A172 (cell line): ENCODE measurements at places on chromosomes 2 and 18.
A peak's percentile ranks its signal among the peaks of the same experiment; 100 is the strongest.

GRCh38 chr2:111121028-111121827, 514 bp downstream of the BCL2L11 start:
- DNase-seq = no peak

GRCh38 chr2:127535422-127535901, at the start of gene MYO7B:
MYO7B (plus strand) TSS chr2:127535683; CDS start chr2:127559723, 24,040 bp downstream.
- DNase-seq = no peak

DNA sequence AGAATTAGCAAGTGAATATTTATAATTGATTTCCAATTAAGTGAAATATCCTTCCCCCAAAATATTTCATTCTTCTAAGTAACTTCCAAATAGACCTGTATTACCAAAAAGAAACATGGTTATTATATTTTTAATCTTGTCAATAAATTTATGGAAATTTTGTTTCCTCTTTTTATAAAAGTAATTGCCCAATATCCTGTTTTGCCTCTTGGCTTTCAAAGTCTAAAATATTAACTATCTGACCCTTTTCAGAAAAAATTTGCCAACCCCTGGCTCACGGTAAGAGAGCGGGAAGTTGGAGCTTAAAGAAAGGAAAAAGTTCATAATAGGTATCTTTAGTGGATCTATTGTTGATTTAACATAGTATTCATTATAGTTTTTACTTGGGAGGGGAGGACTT, 20.4 kb upstream of the SANBR start:
- DNase-seq = no peak

DNA sequence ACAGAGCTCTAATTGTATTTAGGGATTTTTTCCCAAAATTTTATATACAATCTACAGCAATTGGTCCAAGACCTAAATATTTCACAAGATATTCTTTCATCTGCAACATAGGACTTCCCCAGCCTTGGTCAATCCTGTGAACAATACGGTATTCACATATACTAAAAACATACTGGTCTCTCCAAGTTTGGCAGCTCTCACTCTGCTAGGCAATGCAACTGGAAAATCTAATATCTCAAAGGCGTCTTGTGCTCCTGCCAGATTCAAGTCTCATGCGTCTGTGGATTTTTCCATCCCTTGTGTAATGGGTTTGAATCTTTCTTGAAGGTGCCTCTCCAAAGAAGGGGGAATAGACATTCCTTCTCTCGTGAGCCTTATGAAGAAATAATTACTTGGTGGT, 27.4 kb upstream of the MBOAT2 start:
- no peak for DNase-seq

GRCh38 chr2:180360283-180360618, 353.2 kb upstream of the CWC22 start:
- no peak for DNase-seq

DNA sequence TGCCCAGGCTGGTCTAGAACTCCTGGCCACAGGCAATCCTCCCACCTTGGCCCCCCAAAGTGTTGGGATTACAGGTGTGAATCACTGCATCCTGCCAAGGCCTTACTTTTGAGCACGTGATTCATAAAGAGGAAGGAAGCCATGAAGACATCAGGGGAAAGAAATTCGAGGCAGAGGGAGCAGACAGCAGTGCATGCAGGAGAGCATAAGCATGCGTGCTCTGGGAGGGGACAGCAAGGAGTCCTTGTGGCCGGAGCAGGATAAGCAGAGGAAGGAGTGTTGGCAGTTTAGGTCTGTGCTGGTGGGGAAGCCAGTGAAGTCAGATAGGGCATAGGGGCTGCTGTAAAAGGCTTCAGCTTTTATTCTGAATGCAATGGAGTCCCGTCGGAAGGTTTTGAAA, 400.5 kb upstream of the RAB12 start:
- no peak for DNase-seq

DNA sequence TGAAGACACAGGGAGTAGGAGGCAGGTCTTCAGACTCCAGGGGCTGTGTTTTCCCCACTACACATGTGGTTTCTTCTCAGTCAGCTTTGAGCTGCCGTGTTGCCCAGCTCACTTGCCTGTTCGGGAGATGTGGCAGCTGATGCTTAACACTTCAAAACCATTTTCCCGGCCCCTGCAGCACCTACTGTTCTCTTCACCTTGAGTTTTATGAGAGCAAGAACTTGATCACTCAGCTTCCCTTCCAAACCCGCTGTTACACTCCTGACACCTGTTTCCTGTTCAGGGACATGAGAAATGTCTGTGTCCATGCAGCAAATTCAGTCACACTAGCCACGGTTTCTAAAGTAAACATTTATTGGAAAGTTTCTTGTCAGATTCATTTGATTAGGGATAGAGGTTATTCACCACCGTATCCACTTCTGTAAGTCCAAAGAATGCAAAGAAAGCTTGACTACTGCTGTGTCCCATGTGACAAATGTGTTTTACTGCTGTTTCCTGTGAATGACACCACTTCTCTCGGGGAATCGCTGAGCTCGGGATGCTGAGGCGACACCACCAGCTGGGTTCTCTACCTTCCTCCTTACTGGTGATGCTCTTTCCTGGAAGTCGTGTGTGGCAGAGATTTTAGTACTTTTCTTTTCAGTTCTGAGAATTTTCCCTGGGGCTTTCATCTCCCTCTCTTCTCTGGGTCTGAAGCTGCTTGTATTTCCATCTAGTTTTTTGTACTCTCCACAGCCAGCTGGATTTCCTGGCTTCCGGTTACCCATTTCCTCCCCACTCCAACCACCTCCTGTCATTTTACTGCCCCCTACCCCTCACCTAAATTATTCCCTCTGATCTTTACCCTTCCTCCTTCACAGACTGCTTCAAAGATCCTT, 91.7 kb downstream of the KLF7 start:
- DNase-seq = no peak

GRCh38 chr2:19857806-19858205, 44.0 kb downstream of the TTC32 start:
- peak; percentile 24 for DNase-seq

- no peak for DNase-seq
These were observed 10.0 kb upstream of the ZNF396 start for GRCh38 chr18:35387152-35387571.

DNA sequence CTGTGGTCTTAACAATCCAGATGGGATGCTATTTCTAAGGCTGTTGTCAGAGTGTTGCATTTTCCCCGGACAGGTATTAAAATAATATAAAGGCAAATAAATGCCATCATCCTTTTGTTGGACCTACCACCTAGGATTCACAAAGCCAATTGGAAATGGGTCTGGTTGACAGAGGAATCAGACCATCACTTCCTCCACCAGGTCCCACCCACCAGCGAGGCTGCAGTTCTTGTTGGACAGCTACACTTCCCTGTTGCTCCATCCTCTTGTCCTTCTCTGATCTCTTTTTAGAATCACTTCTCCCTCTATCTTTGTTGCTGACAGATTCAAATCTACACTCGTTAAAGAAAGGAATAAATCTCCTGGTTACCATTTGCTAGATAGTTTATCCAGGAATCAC, 1.1 kb downstream of the TMEM169 start:
- no peak for DNase-seq

DNA sequence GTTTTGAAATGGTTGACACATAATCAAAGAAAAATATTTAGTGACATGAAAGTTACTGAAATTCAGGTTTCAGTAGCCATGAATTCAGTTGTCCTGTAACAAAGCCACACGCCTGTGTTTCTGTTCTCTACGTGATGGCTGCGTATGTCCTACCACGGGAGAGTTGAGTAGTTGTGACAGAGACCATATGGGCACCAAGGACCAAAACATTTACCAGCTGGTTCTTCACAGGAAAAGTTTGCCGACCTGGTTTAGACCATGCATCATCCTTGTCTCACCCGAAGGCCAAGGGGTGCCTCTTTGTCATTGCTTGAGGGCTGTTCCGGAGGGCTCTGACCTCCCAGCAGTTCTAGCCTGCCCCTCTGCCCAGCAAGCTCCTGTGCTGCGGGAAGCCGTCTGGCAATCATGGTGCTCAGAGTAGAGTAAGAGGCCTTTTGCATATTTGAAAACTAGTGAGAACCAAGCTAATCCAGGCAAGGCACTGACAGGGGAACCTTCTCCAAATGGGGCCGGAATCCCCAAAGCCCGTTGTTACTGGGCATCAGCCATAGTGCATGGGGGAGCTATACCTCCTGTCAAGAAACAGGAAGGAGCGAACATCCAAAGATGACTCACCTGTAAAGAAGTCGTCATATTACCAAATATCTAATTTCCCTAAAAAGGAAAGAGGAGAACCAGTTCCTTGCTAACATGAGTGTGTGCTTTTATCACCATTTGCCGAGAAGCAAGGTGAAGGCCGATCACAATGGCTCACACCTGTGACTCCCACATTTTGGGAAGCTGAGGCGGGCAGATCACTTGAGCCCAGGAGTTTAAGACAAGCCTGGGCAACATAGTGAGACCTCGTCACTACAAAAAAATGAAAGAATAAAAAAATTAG, 92.6 kb upstream of the RAB12 start:
- DNase-seq = no peak

GRCh38 chr2:35963824-35964223, 391.8 kb upstream of the CRIM1 start:
- no peak for DNase-seq

GRCh38 chr2:226020176-226020575, 620.7 kb downstream of the NYAP2 start:
- no peak for DNase-seq

DNA sequence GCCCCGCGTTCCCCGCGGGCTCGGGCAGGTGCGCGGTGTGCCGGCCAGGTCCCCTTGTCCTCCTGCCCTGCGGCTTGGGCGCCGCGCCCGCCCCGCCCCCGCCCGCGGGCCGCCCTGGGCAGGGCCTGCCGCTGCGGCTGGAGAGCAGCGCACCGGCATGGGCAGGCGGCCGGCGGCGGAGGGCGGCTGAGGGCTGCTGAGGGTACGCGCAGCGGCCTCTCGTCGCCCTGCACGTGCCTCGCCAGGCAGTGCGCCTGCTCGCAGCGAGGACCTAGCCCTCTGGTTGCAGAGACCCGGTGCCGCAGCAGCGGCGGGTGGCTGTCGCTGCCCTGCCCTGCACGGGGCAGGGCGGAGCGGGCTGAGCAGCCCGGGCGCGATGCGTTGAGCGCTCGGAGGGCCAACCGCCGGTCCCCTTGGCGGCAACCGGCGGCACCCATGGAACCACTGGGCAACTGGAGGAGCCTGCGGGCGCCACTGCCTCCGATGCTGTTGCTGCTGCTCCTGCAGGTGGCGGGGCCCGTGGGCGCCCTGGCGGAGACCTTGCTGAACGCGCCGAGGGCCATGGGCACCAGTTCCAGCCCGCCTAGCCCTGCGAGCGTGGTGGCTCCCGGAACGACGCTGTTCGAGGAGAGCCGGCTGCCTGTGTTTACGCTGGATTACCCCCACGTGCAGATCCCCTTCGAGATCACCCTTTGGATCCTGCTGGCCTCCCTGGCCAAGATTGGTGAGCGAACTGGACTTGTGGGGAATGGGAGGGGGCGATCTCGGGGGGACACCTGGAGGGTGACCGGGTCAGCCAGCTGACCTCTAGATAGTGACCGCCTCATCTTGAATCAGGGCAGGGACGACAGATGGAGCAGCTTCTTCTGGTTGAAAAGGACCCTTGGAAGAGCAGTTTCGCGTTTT, at the start of gene SLC9A2:
TSS of gene SLC9A2 (plus strand) at position 140 of the 906 bp plus-strand sequence. CDS start at position 436, 296 bp downstream.
- DNase-seq = no peak

GRCh38 chr2:10906926-10907625, 4.7 kb upstream of the KCNF1 start:
- DNase-seq = no peak

- peak; percentile 60 for DNase-seq
These were observed 16.4 kb upstream of the C1QL2 start for GRCh38 chr2:119174993-119175347.

GRCh38 chr2:219451661-219452360, 17.2 kb downstream of the SPEG start:
- DNase-seq = peak; percentile 59

DNA sequence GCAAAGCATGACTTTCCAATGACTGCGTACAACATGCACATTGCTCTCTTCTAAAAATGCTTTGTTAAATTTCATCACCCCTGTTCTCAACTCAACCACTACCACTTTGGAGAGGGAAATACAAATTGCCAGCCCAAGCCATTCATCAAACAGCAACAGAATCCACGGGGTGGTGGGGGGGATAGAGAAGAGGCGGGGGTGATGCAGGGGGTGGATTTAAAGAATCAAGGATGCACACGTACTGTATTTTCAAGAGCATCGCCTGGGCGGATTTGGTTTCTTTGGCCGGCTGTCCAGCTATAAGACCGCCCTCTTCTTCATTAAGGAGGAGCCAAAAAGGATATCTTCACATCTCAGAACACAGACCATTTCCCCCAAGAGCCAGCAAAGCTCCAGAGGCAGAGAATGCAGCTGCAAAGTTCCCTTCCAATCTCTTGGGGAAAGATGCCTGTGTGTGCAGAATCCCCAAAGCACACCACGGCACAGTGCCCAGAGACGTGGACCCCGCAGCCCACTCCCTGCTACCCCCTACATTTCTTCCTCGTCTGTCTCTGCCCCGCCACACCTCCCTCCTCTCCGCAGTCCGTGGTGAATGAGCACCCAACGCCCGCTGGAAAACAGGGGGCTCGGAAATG, 977 bp downstream of the SLC8A1 start:
- peak; percentile 79 for DNase-seq

GRCh38 chr18:12154361-12154760, 60.7 kb downstream of the ANKRD62 start:
- DNase-seq = no peak

- peak; percentile 56 for DNase-seq
These were observed 261.0 kb downstream of the NYAP2 start for GRCh38 chr2:225660262-225661131.

- DNase-seq = no peak
These were observed 26.3 kb downstream of the PSME4 start for GRCh38 chr2:53944542-53944941.

- DNase-seq = no peak
These were observed 249.4 kb upstream of the FAM98A start for GRCh38 chr2:33848486-33848885.

DNA sequence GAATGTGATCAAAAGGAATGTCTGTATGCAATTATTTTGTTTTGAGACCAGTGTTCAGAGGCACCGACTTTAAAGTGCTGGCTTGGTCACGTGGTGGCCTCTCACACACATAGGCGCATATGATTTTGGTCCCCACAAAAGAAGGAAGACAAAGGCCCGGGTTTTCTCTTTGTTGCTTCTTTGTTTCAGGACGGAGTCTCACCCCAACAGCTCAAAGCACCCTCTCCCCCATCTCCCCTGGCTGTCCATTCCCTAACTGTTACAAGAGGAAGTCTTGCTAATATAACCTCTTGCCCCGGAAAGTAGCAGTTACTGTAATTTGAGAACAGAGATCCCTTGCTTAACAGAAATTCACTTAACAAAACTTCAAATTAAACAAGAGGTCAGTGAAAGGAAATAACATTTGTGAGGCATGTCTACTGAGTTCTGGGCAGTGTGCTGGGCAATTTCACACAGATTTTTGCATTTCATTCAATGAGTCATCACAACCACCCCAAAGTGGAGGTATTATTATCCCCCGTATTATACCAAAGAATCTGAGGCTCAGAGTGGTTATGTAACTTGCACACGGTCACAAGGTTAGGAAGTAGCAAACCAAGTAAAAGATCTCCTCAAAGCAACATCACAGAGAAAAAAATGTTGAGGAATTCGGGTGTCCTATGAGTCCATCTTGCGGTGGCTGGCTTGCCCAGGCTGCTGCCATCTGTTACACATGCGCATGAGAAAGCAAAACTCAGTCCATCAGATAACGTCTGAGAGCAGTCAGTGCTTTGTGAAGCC, 75.8 kb downstream of the SDC1 start:
- peak; percentile 73 for DNase-seq

- DNase-seq = peak; percentile 82
These were observed 972 bp upstream of the DLX2 start for GRCh38 chr2:172103471-172104272.

GRCh38 chr2:238389988-238390589, 36.6 kb upstream of the ASB1 start:
- peak; percentile 41 for DNase-seq

- no peak for DNase-seq
These were observed 17.0 kb downstream of the TLK1 start for GRCh38 chr2:171143670-171144062.
